ENCODE measurements at places on chromosomes 7 and 10.

- no peak for DNase-seq
These were observed 520 bp upstream of the MICU1 start for GRCh38 chr10:72626444-72626754.

- DNase-seq, result no peak
These were observed 40.6 kb downstream of the SH3PXD2A start for GRCh38 chr10:103814626-103815370.

- no peak for DNase-seq
These were observed 50.5 kb upstream of the BMPER start for GRCh38 chr7:33854801-33855350.

DNA sequence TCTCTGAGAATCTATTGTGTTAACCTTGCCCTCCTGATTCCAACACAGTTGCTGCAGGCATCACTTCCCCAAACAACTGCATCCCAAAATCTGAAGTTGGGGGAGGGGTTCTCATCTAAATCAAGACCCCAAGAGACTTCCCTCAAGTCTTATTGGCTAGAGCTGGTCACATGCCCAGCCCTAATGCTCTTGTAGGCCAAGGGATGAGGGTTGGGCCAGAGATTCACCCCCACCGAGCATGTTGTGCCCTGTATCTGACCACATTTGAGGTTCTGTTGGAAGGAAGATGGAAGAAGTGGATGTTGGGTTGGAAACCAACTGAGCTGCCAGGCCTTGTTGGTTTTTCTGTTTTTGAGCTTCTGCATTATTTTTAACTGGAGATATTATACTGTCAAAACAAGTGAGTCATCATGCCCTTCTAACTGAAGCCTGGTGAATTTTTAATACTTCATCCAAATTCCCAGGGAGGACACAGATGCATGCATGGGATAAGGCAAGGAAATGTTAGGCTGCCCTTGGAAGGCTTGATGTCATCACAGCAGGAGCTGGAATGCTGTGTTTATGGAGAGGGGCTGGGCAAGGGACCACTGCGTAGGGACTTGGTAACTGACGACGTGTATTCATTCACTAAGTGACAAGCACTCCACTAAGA is 68.6 kb upstream of the CACUL1 start:
- DNase-seq, result no peak

GRCh38 chr7:148191391-148192065 is 399.0 kb upstream of the C7orf33 start:
- DNase-seq, result no peak

DNA sequence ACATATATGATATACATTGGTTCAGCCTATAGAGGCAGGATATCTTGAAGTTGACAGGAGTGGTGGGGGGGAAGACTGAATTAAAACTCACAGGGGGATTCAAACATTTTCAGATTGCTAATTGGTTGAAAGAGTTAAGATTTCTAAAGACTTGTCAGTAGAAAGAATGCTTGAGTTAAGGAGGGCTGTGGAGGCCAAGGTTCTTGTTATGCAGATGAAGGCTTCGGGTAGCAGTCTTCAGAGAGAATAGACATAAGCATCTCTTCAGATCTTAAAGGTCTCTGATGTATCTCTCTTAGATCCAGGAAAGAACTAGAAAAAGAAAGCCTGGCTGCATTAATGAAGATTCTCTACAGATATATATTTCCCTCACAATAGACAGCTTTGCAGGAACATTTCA is 209.8 kb upstream of the SEMA3D start:
- DNase-seq, result no peak

DNA sequence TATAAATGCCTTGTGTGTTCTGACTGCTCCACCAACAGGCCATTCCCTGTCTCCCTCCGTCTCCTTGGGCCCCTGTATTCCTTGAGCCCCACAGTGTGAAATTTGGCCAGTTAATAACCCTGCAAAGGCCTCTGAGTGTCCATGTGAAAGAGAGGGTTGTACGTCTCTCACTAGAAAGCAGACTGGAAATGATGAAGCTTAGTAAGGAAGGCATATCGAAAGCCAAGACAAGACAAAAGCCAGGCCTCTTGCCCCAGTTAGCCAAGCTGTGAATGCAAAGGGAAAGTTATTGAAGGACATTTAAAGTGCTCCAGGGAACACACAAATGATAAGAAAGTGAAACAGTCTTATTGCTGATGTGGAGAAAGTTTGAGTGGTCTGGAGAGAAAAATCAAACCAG is 680.2 kb downstream of the SDK1 start:
- DNase-seq, result no peak

DNA sequence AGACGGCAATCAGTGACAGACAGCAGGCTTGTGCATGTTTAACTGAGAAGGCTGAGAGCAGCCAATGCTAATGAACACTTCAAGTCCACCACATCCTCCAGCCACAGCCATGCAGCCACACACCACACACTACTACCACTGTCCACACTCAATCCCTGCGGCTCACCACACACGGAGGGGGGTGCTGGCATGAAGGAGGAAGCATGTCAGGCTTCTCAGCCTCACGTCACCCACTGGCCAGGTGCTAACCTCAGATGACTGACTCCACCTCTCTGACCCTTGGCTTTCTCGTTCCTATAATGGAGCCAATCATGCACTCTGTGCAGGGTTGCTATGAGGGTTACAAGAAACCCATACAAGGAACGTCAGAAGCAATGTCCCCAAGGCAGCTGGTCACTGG is 165.4 kb upstream of the RNF32 start:
- DNase-seq, result no peak

DNA sequence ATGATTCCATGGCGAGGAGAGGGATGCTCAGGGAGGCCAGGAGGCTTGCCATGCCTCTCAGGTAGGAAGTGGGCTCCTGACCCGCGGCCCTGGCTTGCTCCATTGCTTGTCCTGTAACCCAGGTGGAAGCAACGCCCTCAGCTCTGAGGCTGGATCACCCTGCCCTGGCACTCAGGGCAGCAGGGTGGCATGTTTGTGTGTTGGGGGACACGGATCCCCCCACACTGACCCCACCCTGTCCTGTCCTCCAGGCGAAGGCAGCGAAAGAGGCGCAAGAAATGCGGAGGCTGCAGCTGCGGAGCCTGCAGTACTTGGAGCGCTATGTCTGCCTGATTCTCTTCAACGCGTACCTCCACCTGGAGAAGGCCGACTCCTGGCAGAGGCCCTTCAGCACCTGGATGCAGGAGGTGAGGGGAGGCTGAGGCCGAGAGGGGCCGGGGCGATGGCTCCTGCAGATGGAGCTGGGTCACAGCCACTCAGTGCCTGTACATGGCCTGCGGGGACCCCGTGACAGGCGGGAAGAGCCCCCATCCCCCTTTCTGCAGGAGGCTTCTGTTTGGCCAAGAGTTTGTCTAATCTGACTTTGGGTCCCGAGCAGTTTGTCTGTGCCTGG is 38.3 kb downstream of the PRF1 start:
- no peak for DNase-seq

GRCh38 chr10:103699611-103700435 is 155.6 kb downstream of the SH3PXD2A start:
- no peak for DNase-seq

DNA sequence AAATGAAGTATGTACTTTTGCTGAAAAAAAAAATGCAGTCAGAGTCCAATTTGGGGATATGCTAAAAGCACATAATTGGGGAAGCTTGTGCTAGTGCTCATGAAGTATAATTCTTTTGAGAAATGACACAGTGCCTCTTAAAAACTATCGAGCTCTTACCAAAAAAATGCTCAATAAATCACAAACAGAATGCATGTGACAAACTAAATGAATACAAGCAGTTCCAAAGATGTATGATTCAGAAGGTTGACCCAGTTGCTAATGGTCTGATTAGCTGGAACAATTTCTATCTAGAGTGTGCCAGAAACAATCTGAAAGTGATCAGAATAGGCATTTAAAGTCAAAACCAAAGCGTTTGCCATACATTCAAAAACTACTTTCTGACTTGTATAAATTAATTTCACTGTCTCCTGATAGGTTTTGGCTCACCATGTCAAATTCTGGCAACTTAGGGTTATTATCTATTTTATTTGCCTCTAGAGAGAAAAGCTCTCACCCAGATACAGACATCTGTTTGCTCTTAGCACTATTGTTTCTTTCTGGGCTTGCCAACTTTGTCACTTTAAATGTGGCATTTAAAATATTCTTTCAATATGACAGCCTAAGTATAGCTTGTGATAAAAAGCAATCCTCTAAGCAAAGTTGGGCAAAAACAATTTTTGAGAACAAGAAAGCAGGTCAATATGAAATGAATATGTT is 114.7 kb upstream of the AHR start:
- DNase-seq, result no peak

DNA sequence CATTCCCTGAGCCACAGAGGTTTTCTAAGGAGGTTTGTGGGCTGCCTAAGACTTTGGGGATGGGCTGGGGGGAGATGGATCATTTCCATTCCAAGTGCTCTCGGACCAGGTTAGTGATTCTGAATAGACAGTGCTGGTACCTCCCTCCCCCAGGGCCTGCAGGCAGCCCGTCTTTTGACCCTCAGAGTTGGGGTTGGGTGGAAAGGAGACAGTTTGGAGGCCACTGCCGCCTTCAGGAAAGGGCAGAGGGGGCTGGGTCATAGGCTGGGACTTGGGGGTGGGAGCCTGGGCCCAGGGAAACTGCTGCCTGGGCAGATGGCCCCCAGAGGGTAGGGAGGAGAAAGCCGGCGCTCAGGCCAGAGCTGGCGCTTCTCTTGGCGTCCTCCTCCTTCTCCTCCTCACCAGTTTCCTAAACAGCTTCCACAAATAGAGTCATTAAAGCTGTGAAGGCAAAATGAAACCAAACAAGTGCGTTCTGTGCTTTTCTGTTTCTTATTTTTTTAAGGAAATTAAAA is 4.4 kb downstream of the UNC5B start:
- DNase-seq, result no peak

DNA sequence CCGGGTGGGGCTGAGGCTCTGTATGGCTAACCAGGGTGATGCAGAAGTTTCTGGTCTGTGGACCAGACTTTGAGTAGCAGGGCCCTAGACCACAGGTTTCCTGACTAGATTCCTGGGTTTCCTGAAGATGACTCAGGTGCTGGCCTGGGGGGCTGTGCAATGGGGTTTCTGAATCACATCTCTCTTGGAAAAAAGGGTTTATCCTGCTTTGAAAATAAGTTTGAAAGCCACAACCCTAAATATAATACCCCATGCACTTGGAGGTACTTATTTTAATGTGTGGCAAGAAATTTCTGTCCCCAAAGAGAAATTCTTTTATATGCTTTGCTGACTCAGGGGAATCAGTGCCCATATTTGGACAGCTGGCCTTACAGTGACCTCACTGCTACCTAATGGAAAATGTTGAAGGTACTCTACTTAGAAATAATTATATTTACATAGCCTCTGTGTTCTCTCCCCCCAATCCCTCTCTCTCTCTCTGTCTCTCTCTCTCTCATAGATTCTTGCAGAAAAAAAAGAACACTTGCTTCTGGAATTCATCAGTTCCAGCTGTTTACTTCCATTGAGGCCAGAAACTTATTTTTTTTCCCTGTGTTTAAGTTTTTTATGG is 184.4 kb upstream of the LYZL2 start:
- DNase-seq, result no peak

GRCh38 chr7:1663857-1664651 is 6.0 kb upstream of the ELFN1 start:
- DNase-seq, result no peak
